Substantia nigra (tissue), 51 donors: ENCODE measurements at places on chromosomes 6 and 20.

DNA sequence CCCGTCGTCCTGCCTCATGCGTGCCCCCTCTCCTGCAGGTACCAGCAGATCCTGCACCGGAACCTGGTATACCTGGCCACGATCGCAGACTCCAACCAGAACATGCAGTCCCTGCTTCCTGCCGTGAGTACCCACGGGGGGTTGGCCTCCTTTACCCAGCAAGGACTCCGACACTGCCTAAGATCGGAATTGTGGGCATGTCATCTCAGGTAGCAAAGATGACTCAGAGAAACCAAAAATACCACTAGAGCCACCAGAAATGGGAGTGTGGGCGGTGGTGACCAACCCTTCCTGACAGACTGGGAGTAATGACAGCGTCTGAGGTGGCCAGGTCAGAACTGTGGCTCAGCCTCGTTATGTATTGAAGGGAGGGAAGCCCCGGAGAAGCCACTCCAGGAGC lies 16.3 kb downstream of the SS18L1 start:
- DNase-seq = no peak

DNA sequence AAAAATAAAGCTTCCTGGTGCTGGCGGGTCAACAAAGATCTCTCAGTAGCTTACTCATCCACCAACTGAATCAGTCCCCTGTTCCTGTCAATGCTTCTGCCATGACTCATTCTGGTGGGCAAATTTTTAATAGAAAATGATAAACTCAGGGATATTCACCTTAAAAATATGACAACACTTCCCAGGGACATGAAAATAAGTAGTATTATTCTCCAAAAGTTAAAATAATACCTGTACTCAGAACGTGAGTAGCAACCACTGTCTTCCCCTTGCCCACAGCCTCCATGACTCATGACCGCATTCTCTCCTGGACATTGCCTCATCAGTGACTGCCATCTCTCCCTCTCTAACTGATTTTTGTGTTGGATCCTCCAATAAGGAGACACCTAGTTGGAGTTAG lies 552.3 kb downstream of the KIF16B start:
- DNase-seq = no peak

- no peak for DNase-seq
Observed at GRCh38 chr6:132964868-132965382, 150.6 kb downstream of the RPS12 start.

DNA sequence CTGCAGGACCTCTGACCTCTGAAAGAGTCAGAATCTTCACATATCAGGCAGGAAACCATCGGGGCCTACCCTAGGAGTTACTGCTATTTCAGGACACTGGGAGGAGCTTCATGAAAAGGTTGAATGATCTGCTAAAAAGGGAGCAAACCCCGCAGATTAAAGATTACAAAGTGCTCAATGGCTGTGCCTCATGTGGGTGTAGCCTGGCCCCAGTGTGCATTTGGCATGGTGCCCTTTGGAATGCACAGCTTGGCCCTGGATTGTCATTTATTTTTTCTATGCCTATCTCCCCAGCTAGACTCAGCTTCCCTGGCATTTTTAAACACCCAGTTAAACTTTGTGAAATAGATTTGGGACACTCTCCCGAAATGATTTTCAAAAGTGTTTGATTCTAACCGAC lies 368.5 kb upstream of the SPTLC3 start:
- no peak for DNase-seq

DNA sequence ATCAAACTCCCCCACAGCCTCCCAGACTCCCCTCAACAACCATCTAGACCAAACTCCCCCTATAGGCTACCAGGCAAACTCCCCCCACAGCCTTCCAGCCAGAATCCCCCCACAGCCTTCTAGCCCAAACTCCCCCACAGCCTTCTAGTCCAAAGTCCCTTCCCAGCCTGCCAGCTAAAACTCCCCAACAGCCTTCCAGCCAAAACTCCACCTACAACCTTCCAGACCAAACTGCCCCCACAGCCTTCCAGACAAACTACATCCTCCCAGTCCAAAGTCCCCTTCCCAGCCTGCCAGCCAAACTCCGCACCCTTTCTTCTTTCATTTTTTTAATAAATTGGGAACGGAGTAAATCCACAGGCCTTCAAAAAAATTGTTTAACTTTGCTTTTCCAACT lies 37.4 kb upstream of the SYNDIG1 start:
- DNase-seq = no peak

DNA sequence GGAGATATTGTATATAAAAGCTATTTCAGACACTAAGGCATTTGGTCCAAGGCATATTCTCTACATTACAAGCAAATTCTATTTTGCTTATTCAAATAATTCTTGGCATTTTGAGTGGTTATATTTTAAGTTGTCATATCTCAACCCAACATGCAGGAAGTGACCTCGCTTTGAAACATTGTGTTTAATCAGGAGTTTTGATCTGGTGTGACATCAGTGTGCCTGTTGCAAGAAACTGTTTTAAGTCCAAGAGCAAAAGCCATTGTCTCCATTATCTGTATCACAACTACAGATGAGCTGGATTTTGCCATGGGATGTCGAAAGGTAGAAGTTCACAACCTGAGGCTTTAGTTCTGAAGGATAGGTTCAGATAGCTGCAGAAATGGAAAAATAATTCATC lies 509.9 kb upstream of the ID4 start:
- DNase-seq = no peak

DNA sequence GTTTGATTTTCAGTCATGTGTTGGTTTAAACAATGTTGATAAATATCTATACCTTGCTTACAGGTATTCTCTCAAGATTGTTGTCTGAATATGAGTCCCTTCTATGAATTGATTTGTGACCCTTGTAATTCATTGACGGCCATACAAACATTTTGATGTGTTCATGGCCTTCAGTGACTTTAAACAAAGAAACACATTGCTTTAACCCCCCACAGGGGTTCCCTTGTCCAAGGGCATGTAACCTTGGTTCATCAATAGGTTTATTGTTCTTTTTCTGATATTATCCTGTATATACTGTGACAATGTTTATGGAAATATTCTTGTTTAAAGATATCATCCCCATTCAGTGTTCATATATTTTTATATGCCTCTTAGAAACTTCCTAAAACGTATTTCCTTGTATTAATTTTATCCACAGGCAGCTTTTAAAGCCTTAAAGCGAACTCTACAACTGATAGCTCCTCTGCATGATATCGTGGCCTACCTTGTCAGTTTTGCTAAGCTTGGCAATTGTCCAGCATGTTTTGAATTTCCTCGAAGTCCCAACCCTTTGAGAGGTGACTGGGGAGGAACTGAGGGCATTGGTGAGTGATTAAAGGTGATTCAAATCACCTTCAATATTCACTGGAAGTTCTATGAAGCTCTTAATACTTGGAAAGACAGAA lies 87.0 kb downstream of the CD164 start:
- DNase-seq = no peak

- no peak for DNase-seq
Observed at GRCh38 chr6:54988576-54988975, 142.0 kb downstream of the FAM83B start.

DNA sequence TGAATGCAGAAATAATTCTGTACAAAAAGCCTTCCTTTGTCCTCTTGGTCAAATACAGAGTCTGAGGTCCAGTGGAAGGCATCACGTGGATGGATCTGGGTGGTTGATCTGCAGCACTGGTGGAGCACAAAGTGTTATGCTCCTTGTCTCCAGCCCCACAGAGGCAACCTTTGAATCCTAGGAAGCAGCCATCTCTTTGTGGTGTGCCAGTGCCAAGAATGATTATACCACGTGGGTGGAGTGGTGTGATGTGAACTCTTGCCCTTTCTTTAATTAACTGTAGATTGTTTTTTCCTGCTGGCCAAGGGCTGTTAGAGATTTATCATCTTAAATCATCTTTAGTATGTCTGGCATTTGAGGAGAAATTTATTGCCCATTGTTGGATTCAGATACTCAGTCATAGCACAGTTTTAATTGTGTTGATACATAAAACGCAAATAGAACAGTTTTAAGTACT lies 31.1 kb downstream of the NCOA7 start:
- peak; percentile 29 for DNase-seq

DNA sequence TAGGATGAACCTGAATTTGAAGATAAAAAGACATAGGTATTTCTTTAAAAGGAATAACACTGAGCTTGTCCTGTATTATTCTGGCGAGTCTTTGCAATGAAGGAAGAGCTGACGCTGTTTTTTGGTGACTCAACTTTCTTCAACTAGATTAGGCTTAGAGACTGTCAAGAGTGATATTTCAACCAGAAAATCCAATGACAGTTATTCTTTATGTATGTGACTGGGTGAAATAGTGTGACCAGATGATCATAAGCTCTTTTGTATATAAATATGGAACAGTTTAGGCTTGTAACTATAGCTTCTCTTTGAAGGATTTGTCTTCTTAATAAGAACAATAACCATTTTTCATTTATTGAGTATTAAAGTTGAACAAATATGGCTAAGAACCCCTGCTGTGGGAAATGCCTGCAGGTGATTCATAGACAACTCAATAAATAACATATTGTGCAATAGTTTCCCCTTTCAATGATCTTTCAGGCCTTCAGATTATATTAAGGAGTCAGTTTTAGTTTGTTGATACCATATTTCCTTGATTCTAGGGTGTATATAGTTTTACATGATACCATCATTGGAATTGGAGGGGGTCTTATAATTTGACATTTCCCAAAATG lies 265.6 kb upstream of the JAG1 start:
- no peak for DNase-seq

DNA sequence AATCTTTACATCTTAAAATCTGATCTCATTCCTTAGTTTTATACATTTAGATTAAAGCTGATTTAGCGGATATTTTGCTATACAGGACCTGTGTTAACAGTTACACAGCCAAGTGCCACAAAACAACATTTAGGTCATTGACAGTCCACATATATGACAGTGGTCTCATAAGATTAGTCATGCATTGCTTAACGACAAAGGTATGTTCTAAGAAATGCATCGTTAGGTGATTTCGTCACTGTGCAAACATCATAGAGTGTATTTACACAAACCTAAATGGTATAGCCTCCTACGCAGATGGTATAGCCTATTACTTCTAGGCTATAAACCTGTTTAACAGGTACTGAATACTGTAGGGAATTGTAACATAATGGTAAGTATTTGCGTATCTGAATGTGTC lies 21.6 kb downstream of the ADGRG6 start:
- no peak for DNase-seq

GRCh38 chr6:164507206-164507940 lies 802.0 kb downstream of the C6orf118 start:
- no peak for DNase-seq

GRCh38 chr20:22620342-22620741 lies 36.0 kb upstream of the FOXA2 start:
- DNase-seq = no peak

DNA sequence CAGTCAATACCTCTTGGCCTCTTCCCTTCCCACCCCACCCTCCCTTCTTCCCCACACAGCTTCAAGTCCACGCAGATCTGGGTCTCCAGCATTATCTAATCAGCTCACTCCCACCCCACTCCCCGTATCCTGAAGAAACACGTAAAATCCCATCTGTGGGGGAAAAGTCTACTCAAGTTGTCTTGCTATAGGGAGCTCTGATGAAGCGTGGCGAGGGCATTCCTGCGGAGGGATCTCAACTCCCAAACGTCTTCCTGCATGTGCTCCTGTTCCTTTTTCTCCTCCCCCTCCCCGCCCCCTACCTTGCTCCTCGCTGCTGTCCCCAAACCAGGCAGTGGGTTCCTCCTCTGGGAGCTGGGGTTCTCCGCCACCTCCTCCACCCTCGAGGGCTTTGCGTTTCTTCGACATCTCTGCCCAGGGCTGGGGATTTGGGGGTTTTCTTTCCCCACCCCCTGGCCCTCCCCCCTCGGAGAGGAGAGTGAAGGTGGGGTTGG lies 181.8 kb downstream of the TBXT start:
- DNase-seq = no peak
